ENCODE measurements at places on chromosomes 4 and X.

GRCh38 chr4:87895964-87896621, 63.3 kb downstream of the MEPE start:
- peak; percentile 2 for DNase-seq

- DNase-seq: peak; percentile 41
Observed at GRCh38 chr4:17385403-17385802, 126.5 kb downstream of the QDPR start.

- no peak for DNase-seq
Observed at GRCh38 chrX:12881914-12882313, 15.0 kb downstream of the TLR7 start.

GRCh38 chr4:10285028-10285427, 168.4 kb upstream of the WDR1 start:
- no peak for DNase-seq

GRCh38 chr4:120731561-120731960, 191.0 kb downstream of the PRDM5 start:
- DNase-seq: no peak

- no peak for DNase-seq
Observed at GRCh38 chr4:34202154-34202553, 2042.2 kb downstream of the ARAP2 start.

DNA sequence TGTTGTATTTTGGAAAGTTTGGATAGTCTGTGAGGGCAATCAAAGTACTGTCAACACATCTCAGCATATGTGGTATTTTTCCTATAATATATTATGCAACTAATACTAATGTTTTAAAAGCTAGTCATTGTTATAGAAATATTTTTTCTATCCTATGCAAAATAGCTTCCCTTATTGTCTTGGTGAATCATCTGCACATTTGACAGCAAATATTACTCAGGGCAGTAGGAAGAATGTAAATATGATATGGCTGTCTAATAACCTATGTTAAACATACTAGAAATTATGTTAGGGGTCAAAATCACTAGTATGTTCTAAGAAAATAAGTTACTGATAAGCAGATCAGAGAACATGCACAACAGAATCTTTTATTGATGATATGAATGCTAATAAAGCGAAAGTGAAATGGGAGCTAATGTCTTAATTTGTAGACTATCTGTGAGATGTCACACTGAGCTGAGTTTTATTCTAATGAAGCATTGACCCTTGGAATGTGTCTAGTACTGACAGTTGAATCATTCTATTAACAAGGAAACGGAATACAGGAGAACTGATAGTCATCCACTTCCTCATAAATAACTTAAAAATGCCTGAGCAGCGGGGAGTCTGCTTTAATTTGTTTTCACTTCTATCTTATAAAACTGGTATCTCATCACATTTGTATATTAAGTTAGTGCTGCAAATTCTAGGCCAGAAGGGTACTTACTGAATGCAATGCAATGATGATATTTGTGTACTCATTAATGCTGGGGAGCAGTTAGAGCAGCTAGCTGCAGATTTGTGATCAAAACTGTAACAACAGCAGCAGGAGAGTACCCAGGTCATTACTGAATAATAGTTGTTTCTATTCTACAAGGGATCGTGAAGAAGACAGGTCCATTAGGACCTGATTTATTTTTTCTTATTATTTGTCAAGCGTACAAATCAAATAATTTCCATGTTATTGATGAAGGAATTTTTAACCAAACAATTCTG, 440.3 kb upstream of the AADAT start:
- DNase-seq: no peak

DNA sequence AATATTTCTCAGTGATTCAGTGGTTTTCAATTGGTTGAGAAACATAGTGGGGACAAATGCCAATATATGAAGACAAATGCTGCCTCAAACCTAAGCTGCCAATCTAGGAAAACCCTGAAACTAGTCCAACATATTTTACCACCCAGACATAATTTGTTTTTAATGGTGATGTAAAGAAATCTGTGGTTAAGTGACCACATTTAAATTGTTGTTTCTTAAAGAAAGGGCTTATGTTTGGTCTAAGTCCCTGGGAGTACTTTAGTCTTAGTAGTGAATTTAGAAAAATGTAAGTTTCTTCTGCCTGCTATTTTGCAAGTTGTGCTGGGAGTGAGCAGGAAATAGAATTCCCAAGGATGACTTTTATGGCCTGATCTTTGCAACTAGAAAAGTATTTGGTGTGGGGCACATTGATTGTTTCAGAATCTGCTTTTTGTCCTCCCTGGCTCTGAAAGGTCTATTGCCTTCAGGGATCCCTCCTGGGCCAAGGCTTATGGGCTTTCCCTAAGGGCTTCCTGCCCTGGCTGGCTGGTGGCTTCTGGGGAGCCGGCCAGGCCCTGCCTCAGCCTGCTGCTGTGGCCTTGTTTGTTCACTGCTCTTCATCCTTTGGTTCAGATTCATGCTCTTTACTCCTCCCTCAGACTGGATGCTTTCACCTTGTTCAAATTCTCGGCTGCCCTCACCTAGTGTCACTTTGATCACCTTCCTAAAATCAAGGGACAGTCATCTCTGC, 169.8 kb upstream of the JADE1 start:
- DNase-seq: no peak

- no peak for DNase-seq
Observed at GRCh38 chrX:109691277-109691676, 41.8 kb downstream of the ACSL4 start.

DNA sequence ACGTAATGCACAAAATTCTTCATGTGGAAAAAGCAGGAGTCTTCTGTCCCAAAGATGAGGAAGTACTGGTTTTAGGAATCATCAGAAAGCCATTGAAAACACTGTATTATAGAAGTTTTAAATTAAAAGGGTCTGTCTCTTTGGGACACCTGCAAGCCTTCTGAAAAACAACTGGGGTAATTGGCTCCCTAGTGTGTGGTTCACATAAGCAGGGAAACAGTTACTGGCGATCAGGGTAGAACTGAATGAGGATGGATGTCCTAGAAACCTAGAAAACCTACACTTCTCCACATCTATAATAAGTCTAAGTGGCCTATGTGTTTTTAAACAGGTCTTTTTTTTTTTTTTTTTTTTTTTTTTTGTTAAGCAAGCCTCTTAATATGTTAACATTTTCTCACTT, 945.5 kb upstream of the PCDH10 start:
- DNase-seq: no peak

GRCh38 chr4:84336964-84337705, 162.0 kb downstream of the NKX6-1 start:
- DNase-seq: no peak

GRCh38 chr4:744212-744841, 38.7 kb downstream of the PCGF3 start:
- DNase-seq: no peak

GRCh38 chr4:160414496-160414895, 1311.6 kb downstream of the RAPGEF2 start:
- DNase-seq: no peak

GRCh38 chrX:16067886-16068515, 55.4 kb upstream of the GRPR start:
- DNase-seq: no peak

GRCh38 chr4:20684852-20685763, 15.2 kb upstream of the PACRGL start:
- DNase-seq: peak; percentile 31

DNA sequence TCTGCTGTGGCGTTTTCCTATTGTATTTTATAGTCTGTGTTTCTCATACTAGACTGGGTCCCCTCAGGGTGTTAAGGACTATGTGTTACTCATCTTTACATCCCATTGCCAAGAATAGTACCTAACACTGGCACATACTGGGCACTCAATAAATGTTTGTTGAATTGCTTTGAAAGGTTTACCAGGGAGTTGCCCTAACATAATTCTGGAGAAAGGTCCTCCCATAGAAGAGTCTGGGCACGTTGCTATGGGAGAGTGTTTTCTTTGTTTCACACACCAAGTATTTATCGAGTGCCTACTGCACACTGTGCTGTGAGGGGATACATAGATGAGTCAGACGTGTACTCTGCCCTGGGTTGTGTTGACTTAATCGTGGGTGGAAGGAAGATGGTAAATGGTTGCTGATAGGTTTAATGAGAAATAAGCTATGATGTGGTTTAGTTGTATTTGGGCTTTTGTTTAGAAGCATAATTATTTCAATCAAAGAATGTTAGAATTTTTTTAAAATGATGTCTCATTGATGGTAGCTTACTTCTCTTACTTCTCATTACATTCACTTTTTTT, 42.9 kb downstream of the AFF1 start:
- peak; percentile 40 for DNase-seq

DNA sequence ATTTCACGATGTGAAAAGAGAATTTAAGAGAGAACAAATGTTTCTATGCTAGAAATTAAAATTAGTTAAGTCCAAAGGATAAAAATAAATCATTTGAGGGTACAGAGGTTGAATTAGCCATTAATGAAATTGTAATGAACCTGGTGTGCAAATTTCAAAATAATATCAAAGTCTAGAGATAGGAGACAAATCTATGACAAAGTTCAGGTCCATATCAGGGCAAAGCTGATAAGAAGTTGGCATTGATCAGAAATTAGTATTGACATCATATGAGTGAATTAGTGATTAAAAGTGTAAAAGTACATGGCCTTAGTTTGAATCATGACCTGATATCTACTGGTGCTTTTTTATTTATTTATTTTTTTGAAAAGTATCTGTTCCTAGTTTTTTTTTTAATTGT, 33.8 kb upstream of the UGT2A3 start:
- no peak for DNase-seq

GRCh38 chr4:56512166-56512565, 6.6 kb downstream of the ARL9 start:
- no peak for DNase-seq

- no peak for DNase-seq
Observed at GRCh38 chrX:139844884-139845283, 88.0 kb downstream of the ATP11C start.

- no peak for DNase-seq
Observed at GRCh38 chrX:100356351-100356896, 53.6 kb downstream of the PCDH19 start.

- no peak for DNase-seq
Observed at GRCh38 chr4:6207602-6208001, 7.3 kb upstream of the JAKMIP1 start.

DNA sequence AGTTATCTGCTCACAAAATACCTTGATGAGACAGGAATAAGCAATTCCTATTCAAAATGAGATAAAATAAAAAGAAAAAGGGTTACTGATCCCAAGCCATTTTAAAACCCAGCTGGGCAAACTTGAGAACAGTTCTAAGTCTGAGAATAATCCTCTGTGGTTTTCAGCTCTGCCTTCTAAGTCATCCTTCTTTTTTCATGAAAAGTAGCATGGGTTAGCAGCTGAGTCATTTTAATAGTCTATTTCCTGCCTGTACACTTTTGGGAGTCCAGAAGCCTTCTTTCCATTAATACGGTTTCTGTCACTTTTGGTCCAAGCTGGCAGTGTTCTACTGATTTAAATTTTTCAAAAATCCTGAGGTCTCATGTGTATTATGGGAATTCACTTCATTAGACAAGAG, 374.3 kb downstream of the IQCM start:
- no peak for DNase-seq

GRCh38 chr4:158302076-158302866, 92.0 kb downstream of the TMEM144 start:
- DNase-seq: no peak

GRCh38 chrX:9312922-9313867, 151.7 kb upstream of the TBL1X start:
- DNase-seq: peak; percentile 76
